Mucosa of descending colon (tissue), 3 donors: ENCODE measurements at places on chromosomes 2 and 18. TPM values are rescaled to one million over a fixed set of nuclear protein-coding genes. Genes with fewer than 3 reads are reported as not detected.

Gene GRHL1
- total RNA-seq = 1.9 TPM

Gene TWSG1
- total RNA-seq = 17.8 TPM

Gene PPIG
- total RNA-seq = 49.2 TPM

Gene EMILIN2
- total RNA-seq = 13.3 TPM

Gene POLR1B
- 18.1 TPM for total RNA-seq

Gene AQP12B
- total RNA-seq = 3.9 TPM

Gene PDE6D
- 17.6 TPM for total RNA-seq

Gene KCNJ3
- total RNA-seq = 0.38 TPM

Gene SLC35F6
- 33.3 TPM for total RNA-seq
